T-helper 2 cell treated with Interferon-gamma antibody and Interleukin-4, amounts not matched to agents 100 ng/mL and 5 ng/mL, for 36 hours (primary cell): ENCODE measurements at places on chromosomes 4 and X. TPM values are rescaled to one million over a fixed set of nuclear protein-coding genes. Genes with fewer than 3 reads are reported as not detected.

CCDC110 gene
- total RNA-seq: not detected in 2 replicates

CLNK gene
- total RNA-seq: 0.09 TPM in 1 of 2 replicates, not detected in the other

NR3C2 gene
- 0.23 and 0.32 TPM in 2 replicates for total RNA-seq

RBM47 gene
- 3.8 and 3.9 TPM in 2 replicates for total RNA-seq

GABRA4 gene
- total RNA-seq: not detected in 2 replicates

PGAM4 gene
- total RNA-seq: 0.57 TPM in 1 of 2 replicates, not detected in the other

ZGRF1 gene
- total RNA-seq: 32.7 and 35.1 TPM in 2 replicates

PABPC1L2A gene
- not detected in 2 replicates for total RNA-seq

TKTL2 gene
- total RNA-seq: not detected in 2 replicates

TCEAL2 gene
- not detected in 2 replicates for total RNA-seq

SPIN2A gene
- total RNA-seq: 0.70 and 1.1 TPM in 2 replicates

SH3TC1 gene
- total RNA-seq: 14.8 and 17.1 TPM in 2 replicates

TSPAN5 gene
- total RNA-seq: 21.8 and 24.3 TPM in 2 replicates

VCX3B gene
- total RNA-seq: not detected in 2 replicates

ERAS gene
- total RNA-seq: not detected in 2 replicates

EIF1AX gene
- total RNA-seq: 61.5 and 63.4 TPM in 2 replicates

MAGIX gene
- total RNA-seq: 1.8 and 2.3 TPM in 2 replicates
